ENCODE measurements at places on chromosomes 3 and 15.

DNA sequence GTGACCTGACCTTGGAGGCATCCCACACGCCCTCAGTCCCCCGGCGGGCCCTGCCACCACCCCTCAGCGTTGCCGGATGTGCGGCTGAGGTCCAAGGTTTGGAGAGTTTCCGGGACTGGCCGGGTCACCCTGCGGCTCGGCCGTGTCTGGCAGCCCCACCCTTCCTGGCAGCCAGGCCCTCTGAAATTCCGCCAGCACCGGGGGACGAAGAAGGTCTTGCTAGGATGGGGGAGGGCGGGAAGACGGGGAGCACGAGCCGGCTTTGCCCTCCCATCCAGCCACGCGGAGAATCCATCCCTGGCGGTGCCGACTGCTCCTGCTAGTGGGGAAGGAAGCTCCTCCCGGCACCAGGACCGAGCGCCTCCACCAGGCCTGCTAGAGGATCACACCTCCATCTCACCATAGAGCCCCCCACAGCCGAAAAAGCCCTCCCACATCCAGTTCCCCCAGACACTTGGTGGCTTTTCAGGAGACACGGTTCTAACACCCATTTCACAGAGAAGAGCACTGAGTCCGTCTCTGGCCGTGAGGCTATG is 81.5 kb downstream of the CPN2 start:
- peak; percentile 94 for DNase-seq

- no peak for DNase-seq
Measured at GRCh38 chr3:5039585-5039984, 60.3 kb downstream of the BHLHE40 start.

DNA sequence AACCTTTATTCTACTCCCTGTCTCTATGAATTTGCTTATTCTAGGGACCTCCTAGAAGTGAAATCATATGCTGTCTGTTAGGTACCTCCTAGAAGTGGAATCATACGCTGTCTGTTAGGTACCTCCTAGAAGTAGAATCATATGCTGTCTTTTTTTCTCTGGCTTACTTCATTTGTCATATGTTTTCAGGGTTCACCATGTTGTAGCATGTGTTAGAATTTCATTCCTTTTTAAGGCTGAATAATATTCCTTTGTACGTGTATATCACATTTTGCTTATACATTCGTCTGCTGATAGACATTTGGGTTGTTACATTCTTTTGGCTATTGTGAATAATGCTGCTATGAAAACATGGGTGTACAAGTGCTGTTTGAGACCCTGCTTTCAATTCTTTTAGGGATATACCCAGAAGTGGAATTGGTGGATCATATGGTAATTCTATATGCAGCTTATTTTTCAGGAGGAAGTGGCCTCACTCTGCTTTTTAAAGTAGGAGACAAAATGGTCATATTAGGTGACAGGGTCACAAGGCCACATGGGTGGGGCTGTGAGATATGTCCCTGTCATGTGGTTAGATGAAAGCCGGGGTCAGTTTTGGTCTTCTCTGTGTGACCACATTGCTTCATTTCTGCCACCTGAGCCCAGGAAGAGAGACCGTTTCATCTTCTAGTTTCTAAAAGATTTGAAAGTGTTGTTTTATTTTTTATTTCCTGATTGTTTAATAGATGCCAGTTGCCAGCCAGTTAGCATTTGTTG is 76.7 kb downstream of the FLNB start:
- no peak for DNase-seq

DNA sequence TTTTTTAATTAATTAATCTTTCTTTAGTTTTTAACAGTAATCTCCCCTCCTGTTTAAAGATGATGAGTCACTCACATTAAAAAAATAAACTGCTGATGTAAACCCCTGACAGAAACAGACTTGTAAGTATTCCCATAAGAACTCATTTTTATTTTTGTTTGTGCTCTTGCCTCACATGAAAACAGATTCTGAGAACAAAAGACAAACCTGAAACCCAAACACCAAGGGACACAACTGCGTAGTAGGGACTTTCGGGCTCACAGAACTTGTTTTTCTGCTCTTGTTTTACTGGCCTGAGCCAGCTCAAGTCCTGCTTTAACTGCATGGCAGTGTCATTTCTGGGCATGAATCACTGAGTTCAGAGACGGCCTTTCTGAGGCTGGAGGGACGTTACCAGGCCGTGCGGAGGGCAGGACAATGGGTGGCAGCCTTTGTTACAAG is 600.8 kb downstream of the FOXP1 start:
- peak; percentile 35 for DNase-seq

GRCh38 chr3:195443391-195443989 is 670 bp upstream of the ACAP2 start:
- DNase-seq = no peak

GRCh38 chr3:23129117-23129516 is 74.0 kb upstream of the UBE2E2 start:
- DNase-seq = no peak

DNA sequence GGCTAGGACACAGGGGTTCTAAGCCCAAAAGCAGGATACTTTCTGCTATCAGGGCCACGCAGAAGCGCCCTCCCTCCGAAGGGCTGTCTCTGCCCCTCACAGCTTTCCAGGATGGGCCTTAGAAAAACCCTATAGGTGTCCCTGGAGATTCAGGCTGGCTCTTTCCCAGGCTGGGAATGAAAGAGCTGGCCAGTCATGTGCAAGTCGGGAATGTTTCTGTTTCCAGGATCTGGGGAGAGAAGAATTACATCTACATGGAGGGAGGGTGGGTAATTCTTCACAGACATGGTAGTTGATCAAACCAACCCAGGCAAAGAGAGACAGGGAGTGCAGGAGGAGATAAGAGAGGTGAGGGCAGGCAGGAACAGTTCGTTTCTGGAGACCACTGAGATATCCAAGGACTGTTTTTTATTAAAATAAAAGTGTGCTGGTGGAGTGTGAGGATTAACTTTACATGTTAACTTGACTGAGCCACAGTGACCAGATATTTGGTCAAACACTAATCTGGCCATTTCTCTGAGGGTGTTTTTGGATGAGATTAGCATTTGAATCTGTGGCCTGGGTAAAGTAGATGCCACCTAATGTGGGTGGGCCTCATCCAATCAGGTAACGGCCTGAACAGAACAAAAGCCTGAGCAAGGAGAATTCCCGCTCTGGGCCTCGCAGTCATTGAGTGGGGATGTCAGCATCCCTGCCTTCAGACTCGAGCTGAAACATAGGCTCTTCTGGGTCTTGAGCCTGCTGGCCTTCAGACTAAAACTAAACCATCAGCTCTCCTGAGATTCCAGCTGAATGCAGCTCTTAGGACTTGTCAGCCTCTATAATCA is 15.3 kb downstream of the NUP210 start:
- no peak for DNase-seq

DNA sequence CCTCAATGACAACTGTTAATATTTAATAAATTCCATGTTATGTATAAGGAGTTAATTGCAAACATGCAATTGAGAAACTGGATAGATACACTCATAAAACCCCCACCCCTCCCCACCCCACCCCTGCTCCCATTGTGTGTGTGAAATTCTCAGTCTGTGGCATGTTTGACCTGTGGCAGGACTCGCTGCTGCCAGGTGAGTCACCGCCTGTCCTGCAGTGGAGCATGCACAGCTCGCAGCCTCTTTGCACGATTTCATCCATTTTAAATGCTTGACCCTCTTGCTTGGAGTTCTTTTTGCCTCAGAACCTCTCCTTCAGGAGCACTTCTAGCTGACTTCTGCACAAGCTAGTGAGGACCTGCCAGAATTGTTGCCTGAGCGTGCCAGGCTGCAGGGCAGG is 5.3 kb upstream of the APEH start:
- DNase-seq = no peak

DNA sequence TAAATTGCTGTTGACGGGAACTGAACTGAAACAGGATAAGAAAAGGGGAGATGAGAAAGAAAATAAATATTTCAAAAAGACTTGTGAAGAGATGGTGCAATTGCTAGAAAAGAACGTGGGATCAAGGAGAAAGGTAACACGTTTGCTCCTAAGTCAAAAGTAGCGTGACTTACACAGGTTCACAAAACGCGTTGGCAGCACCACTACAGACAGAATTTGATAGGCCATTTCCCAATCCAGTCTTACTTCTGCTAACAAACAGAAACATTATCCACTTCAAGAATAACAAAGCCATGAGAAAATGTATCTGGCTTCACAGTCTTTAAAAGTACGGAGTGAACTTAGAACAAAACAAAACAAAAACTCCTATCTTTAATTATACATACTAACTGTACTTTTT is 75.5 kb downstream of the DPH6 start:
- DNase-seq = no peak

DNA sequence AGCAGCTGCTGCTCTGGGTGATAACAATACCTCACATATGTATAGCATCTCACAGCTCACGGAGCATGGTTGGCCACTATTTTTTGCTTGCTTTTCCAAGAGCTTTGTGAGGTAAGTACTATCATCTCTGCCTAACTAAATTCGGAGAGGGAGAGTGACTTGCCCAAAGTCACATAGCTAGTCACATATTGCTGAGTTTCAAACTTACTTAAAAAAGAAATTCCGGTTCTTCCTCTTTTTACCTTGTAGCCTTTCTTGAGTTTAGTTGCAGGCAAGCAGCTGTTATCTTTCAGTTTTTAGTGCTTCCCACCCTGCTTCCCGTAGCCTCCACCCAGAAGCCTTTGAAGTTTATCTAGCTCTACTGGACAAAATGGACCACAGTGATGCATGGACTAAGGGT is 309.2 kb downstream of the PDCD6IP start:
- DNase-seq = no peak

DNA sequence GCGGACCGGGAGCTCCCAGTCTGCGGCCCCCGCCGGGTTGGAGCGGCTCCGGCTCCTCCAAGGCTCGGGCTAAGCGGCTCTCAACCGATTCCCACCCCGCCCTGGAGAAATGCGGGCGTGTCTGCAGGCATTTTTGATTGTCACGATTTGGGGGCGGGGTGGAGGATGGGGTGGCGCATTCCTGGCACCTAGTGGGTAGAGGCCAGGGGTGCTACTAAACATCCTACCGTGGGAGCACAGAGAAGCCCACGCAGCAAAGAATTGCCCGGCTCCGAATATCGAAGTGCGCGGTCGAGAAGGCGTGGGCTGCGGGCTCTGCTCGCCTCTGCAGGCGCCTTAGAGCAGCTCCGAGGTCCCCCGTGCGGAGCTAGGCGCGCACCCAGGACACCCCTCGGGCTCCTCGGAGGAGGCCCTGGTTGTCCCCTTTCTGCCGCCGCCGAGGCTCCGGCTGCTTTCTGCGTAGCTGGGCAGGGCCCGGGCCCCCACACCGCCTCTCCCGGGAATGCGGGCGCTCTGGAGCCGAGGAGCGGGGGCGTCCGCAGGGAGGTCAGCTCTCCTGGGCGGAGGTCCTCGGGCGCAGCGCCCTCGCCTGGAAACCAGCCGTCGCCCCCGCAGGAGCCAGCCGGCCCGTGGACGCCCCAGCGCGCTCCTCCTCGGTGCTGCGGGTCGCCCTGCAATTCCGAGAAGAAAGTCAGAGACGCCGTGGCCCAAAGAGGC is 16.5 kb upstream of the LAMP3 start:
- peak; percentile 41 for DNase-seq

- no peak for DNase-seq
Measured at GRCh38 chr3:156676768-156677479, 2.5 kb downstream of the TIPARP start.
